ENCODE measurements at places on chromosomes 16 and 17.

- DNase-seq: no peak
Measured at GRCh38 chr16:86892509-86892908, 314.2 kb downstream of the FOXL1 start.

GRCh38 chr17:20975566-20975965 is 67.2 kb downstream of the USP22 start:
- DNase-seq: no peak

- DNase-seq: no peak
Measured at GRCh38 chr16:1918351-1919326, at the start of gene HS3ST6. HS3ST6 (minus strand) TSS chr16:1918415; CDS start chr16:1918323, 92 bp downstream.

GRCh38 chr17:2837147-2837561 is 40.9 kb downstream of the RAP1GAP2 start:
- peak; percentile 17 for DNase-seq

GRCh38 chr16:4922721-4923342 is 14.1 kb downstream of the PPL start:
- DNase-seq: no peak

DNA sequence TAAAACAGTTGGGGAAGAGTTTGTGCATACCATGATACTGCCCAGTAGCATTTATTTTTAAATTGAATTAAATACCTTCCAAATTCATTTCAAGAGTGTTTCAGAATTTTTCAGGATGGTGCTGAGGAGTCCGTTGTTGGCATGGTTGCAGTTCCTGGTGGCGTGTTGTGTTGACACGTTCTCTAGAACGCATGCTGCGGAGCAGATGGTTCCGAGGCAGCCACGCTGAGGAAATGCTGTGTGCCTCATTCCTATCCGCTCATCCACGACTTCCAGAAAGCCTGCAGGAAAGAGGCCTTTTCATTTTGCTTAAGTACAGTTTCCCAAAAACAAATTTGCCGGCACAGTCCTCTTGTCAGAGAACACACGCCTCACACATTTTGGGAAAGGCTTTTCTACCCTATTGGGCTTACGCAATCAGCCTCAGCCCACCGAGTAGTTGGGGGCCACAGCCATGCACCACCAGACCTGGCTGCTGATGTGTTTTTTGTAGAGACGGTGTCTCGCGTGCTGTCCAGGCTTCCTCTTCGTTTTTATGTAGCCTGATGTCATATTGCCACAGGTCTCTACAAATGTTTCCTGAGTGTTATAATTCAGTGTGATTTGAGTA is 32.1 kb upstream of the IL17C start:
- DNase-seq: no peak
